ENCODE measurements at places on chromosomes 7 and 10.

DNA sequence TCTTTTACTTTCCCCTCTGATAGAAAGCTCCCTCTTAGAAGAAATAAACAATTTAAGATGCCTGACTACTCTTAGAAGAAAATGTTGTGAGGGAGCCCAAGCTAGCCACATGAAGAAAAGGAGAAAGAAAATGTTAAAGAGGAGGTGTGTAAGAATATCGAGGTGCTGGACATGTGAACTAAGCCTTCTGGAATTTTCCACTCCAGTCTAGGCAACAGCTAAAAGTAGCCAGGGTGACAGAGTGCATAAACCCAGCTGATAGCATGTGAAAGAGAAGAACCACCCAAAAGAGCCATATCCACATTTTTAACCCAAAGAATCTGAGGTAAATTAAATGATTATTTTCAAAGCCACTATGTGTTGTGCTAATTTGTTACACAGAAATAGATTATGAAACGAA, 1690.6 kb upstream of the LRRTM3 start:
- no peak for DNase-seq

DNA sequence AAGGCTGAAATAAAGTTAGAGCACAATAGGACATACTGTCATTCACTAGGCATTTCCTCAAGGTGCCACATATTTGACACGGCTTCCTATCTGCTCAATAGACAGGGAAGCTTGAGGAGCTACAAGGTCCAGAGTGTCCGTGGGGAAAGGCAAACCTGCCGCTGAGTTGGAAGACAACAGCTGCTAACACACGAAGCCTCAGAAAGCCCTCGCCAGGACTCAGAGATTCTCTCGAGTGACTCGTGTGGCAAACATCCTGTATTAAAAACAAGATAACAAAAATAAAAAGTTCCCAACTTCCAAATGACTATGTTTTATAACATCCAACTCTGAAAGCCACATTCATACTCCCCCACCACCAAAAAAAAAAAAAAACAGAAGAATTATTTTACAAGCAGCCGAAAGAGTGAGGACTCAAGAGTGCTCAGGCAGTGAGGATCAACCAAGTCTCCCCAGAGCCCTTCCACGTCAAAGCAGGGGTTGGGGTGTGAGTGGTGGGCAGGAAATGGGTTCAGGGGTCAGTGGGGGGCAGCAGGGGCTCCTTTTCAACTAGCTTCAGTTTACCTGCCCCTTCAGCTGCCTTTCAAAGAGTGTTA, 67.6 kb downstream of the STK17A start:
- DNase-seq: no peak

- DNase-seq: peak; percentile 69
These were observed 18.0 kb downstream of the ELMO1 start for GRCh38 chr7:37430640-37431039.

- no peak for DNase-seq
These were observed 356.9 kb downstream of the EXOC4 start for GRCh38 chr7:133609806-133610205.

- peak; percentile 40 for DNase-seq
These were observed 10.5 kb downstream of the LSM5 start for GRCh38 chr7:32479574-32480200.

GRCh38 chr7:44587843-44588711, 6.0 kb upstream of the TMED4 start:
- peak; percentile 83 for DNase-seq

DNA sequence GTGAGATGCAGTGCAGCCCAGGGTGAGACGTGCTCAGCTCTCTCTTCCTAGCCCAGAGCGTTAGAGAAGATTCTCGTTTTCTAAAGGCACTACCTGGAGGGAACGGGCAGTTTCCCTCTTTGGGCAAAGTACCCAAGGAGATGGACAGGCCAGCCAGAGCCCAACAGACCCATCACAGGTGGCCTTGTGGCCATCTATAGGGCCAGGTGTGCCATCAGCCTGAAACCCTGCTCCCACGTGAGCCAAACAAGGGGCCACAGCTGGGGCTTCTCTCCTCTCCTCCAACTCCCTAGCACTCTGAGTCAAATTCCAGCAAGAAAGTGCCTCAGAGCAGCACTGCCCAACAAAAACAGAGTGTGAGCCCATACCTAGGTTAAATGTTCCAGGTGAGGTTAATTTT, 22.3 kb downstream of the CHST15 start:
- DNase-seq: no peak

- DNase-seq: no peak
These were observed 164.8 kb downstream of the PRKAG2 start for GRCh38 chr7:151711906-151712809.

- DNase-seq: no peak
These were observed 61.7 kb upstream of the C1QL3 start for GRCh38 chr10:16583382-16583781.

DNA sequence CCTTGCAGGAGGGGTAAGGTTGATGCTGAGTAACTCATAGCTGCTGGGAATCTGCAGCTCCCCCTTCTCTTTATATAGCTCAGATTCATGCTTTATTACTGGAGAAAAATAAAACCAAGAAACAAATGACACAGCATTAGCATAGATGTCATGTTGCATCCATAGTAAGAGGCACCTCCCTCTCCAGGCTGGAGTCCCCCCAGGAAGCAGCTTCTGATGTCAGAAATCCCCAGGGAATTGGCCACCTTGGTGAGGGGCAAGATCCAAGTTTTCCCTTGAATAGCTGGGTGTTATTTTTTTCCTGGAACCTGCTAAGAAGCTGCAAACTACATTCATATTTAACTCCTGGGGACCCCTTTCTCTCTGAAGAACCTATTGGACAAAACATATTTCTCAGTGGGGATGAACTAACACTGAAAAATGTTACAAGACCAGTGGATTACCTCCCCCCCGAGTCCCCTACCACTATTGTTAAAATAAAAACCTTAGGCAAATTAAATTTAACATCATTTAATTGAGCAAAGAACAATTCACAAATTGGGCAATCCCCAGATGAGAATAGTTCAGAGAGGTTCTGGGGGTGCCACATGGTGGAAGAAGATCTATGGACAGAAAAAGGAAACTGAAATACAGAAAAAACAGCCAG, 163.7 kb upstream of the NAMPT start:
- no peak for DNase-seq

DNA sequence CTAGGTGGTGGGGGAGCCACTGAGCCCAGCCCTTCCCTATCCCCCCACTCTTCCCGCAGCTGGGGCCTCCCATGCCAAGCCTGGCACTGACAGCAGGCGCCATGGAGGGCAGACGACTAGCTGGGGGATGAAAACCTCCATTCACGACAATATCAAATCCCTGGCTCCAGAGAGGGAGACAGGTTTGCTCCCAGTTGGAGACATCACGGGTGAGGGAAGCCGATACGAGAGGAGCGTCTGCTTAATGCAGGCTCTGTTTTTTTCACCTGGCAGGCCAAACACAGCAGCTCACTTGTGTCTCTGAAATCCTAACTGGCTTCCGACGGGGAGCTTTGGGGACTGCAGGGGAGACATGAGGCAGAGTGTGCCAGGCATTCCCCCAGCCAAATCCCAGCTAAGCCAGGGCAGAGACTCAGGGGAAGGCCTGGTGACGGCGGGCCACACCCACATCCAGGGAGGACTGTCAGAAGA, 307.4 kb upstream of the ZMIZ1 start:
- no peak for DNase-seq

DNA sequence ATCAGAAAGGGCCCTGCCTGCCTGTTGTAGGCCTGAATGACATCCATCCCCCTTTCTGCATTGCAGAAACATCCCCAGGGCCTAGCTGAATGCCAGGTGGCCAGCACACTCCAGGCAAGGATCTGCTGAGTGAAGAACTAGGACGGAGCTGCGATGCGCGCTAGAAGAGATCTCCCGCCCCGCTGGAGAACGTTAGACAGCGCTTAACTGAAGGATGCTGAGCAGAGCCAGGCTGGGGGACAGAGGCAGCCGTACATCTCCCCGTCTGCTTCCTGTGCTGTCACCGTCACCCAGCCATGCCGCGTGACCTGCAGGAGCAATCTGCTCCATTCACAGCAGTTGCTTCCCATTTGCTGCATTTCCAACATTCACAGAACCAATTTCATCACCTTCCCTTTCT, 73.3 kb downstream of the FAM53B start:
- peak; percentile 51 for DNase-seq

DNA sequence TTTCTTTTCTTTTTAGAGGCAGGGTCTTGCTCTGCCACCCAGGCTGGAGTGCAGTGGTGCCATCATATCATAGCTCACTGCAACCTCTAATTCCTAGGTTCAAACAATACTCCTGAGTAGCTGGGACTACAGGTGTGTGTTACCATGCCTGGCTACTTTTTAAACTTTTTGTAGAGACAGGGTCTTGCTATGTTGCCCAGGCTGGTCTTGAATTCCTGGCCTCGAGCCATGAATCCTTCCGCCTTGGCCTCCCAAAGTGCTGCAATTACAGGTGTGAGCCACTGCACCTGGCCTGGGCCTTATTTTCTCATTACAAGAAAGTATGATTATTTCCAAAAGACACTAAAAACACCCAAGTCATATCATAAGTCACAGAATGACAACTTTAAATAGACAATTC, 106.6 kb downstream of the CDK6 start:
- no peak for DNase-seq

All from inflammatory macrophage treated with lipopolysaccharide for 1 hour (primary cell).